WTC11 (cell line): ENCODE measurements at places on chromosomes 11 and 22. TPM values are rescaled to one million over a fixed set of nuclear protein-coding genes. Genes with fewer than 3 reads are reported as not detected.

The SH3BP1 gene
- total RNA-seq = 35.4 to 39.4 TPM (median 36.6 TPM) in 3 replicates

The SLC22A6 gene
- not detected in 3 replicates for total RNA-seq

- H3K27ac ChIP-seq = no peak overlapping the region
- H3K4me1 ChIP-seq = peaks cover 10% of the 10 kb centered on the region
- H3K4me3 ChIP-seq = no peak overlapping the region
- no peak for DNase-seq
Measured at GRCh38 chr22:22111267-22111751, 128.7 kb upstream of the TOP3B start.

GRCh38 chr11:126547691-126548090, 192.2 kb downstream of the ST3GAL4 start:
- no peak for DNase-seq
- no peak overlapping the region for H3K27ac ChIP-seq
- H3K4me3 ChIP-seq = no peak overlapping the region
- H3K27me3 ChIP-seq = no peaks in the 10 kb centered on the region
- peaks cover 47% of the 10 kb centered on the region for H3K4me1 ChIP-seq

GRCh38 chr11:44623341-44623730, 57.9 kb downstream of the CD82 start:
- peaks cover 14% of the 10 kb centered on the region for H3K27me3 ChIP-seq
- no peak overlapping the region for H3K27ac ChIP-seq
- peaks cover 23% of the 10 kb centered on the region; the same call in 1 of the 2 replicates for H3K4me1 ChIP-seq
- DNase-seq = no peak

- H3K4me3 ChIP-seq = no peak overlapping the region
- DNase-seq = no peak
- no peaks in the 10 kb centered on the region; the same call in 1 of the 2 replicates for H3K27me3 ChIP-seq
- peaks cover 2% of the 10 kb centered on the region; the same call in 1 of the 2 replicates for H3K36me3 ChIP-seq
Measured at GRCh38 chr22:47277531-47277930, 515.1 kb downstream of the TBC1D22A start.

DNA sequence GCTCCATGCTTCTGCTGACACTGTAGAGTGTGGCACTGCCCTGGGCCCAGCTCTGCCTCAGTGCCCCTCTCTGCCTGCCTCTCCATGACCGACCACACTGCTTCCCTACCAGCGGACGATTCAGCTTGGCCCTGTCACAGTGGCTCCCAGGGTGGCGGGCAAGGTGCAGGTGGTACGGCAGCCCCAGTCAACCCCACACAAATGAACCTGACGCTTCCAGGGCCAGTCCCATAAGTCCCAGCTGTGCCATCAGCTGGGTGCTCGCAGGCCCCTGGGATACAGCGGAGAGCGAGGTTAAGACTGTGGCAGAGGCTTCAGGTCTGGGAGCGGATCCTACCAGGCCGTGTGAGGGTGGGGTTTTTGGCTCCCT, 134.8 kb downstream of the LDLRAD3 start:
- no peaks in the 10 kb centered on the region; the same call in 1 of the 2 replicates for H3K27me3 ChIP-seq
- H3K27ac ChIP-seq = no peak overlapping the region
- H3K36me3 ChIP-seq = peaks cover 45% of the 10 kb centered on the region
- DNase-seq = no peak
